ENCODE measurements at places on chromosomes 5 and 9. TPM values are rescaled to one million over a fixed set of nuclear protein-coding genes. Genes with fewer than 3 reads are reported as not detected.

DNA sequence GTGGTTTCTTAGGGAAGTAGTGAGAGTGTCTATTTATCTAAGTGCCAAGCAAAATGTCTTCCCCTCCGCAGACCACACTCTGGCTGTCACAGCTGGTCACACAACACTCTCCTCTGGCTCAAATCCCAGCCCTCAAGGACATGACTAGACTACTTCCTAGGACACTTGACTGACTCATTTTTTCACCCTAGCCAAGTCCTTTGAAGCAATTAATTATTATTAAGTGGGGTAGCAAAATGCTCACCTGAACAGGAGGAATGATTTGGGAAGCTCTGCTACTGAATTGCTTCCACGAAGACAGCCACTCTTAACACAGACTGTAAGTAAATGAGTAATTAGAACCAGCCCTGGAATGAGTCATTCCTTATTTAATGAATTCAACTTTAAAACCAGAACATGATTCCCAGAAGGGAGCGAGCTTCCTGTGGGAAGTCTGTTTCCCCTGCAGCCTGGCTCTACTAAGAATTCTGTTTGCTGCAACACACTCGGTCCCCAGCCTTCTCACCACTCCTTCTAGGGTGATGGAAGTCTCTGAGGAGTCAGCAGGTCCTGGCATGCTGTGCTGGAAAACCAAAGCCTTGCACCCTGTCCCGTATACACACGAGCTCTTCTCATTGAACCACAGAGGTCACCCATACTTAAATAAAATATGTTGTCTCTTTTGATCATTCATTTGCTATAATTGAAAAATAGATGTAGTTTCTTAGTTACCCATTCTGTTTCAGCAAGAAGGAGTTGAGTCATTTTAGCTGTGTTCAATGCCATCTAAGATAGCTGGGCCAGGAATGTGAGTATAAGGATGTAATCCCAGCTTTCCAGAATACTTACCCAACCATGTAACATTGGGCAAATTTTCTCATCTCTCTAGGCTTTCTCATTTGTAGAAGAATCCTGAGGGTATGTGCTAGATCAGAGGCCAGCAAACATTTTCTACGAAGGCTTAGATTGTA, 218.6 kb upstream of the RASEF start:
- no peak for DNase-seq

GRCh38 chr9:70218767-70219166, 40.0 kb upstream of the SMC5 start:
- DNase-seq = no peak

DNA sequence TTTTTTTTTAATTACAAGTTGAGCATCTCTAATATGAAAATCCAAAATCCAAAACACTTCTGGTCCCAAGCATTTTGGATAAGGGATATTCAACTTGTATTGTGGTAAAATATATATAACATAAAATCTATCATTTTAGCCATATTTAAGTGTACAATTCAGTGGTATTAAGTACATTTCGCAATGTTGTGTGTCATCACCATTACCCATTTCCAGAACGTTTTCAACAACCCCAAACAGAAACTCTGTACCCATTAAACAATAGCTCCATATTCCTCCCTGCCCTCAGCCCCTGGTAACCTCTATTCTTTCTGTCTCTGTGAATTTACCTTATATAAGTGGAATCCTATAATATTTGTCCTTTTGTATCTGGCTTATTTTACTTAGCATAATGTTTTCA, 24.9 kb downstream of the TICAM2 start:
- DNase-seq = no peak

DNA sequence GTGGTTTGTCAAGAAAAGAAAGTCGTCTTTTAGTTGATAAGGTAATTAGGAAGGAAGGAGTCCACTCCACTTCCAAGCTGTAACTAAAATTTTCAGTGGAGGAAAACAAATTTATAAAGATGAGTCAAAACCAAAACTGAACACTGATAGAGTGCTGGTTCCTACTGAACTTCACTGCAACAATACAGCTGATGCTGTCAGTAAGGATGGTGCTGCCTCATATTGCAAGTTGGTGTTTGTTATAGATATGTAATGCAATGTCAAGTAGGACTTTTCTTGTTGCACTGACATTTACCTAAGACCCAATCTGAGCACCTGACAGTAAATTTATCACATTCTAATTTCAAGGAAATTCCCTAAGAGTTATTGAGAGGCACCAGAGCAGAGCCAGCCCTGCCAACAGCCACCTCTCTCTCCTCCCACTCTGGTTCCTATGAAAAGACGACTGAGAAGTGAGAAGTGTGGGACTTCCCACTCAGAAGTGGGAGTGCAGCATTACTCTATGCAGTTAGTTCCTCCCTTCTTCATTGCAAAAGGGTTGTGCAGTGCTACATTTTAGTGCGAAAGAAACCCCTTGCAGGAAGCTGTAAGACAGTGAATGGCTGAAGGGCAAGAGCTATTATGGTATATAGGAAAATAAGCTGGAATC, 350.8 kb downstream of the NFIB start:
- no peak for DNase-seq

- no peak for DNase-seq
Measured at GRCh38 chr5:180143656-180144364, 65.2 kb downstream of the RASGEF1C start.

Gene ZFP2
- 2.3 TPM for total RNA-seq

Gene ABL1
- total RNA-seq = 85.0 TPM

Gene SLC45A2
- not detected for total RNA-seq

Gene IL17B
- total RNA-seq = 15.2 TPM

Gene TMEM252
- total RNA-seq = not detected

Gene PTGER4
- 12.1 TPM for total RNA-seq

Gene RNF14
- 61.2 TPM for total RNA-seq
